GM10248 (cell line): ENCODE measurements at places on chromosomes 7 and 10.
A peak's percentile ranks its signal among the peaks of the same experiment; 100 is the strongest.

DNA sequence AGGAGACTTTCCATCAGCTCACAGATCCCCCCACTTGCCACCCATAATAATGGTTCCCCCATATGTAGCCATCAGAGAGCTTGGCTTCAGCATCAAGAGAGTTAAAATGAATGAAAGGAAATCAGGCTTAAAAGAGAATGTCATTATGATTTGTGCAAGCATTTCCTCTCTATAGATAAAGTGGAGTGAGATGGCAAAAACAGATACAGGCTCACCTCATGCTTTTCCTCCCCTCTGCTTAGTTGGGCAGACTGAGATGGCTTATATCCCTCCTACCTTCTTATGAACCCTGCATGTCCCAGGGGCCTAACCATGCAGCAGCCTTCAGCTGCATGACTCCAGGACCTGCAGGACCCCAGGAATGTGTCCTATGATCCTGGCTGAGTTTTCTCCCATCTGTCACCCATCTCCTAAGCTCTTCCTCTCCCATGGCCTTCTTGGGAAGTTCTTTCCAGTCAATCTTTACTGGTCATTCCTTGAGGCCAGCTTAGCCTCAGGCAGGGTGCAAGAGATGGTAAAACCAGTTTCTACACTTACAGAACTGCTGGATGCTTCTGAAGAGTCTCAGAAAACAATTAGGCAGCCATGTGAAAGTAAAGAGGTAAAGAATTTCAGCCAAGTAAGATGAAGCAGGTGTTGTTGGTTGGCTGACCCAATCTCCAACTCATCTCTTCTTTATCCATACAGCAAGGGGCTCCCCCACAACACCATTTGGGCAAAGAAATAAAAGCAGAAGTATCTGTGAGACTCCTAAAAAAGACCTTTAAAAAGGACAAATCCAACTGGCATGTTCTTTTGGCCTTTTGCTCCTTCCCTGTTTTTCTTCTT lies 159.7 kb downstream of the RTKN2 start:
- no peak for DNase-seq

DNA sequence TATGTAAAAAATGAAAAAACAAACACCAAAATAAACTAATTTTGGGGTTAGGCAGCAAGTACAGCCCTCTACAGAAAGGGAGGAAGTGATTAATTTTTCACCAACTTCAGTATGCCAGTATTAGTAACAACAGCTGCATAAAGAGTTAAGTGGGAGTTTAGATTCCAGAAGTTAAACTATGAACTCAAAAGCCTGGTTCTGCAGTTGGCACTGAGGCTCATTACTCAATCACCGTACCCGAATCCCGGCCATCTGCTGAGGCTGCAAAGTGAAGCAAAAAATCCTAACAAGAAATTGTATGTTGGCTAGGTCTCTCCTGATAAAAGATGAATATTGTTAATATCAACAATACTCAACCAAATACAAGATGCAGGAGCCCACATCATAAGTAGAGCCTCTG lies 4.0 kb downstream of the NUDT5 start:
- DNase-seq: no peak

DNA sequence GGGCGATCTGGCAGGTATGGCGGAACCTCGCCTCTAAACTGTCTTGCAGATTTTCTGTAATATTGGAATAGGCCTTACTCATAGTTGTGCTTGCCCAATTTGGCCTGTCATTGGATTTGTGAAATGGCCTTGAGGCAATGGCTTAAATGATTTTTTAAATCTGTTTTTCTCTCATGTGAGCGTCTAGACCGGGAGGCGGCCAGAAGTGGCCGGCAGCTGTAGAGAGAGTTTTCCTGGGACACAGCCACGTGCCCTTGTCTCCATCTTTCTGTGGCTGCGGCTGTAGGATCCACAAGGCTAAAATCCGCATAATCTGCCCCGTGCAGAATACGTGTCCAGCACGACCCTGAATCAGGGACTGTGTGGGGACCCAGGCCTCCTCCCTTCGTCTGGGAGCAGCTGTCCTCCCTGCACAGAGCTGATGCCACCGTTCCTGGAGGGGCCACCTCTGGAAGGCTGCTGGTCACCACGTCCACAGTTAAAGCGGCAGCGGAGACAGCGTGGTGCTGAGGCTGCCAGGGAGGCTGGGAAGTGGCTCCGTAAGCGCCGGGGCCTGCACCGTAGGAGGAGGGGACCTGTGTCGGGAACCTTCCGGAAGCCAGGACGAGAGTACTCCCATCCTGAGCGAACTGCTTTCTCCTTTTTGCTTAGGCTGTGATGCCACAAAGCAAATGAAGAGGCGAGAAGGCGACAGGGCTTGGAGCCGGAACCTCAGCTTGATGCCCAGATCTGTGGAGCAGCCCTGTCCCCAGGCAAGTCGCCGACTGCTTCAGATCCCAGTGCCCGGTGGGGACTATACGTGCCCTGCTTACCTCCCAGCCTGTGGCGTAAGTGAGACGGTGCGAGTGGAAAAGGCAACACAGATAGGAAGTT lies 99.8 kb downstream of the DYNC2I1 start:
- no peak for DNase-seq

DNA sequence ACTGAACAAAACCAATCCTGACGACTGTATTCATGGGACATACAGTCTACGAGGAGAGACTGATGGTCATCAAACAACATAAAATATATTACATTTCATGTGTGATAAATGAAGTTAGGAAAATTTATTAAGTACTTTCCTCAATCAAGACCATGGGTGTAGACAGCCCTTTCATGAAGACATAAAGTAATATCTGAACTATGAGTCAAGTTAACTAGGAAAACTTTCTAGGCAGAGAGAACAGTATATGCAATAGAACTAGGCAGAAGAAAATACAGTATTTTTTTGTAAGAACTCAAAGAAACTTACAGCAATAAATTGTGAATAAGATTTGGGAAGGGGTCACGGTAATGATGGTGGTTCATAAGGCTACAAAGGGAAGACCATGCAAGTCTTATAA lies 112.8 kb downstream of the JMJD1C start:
- DNase-seq: no peak

- no peak for DNase-seq
Measured at GRCh38 chr7:108267615-108268014, 137.5 kb upstream of the LAMB4 start.

- DNase-seq: no peak
Measured at GRCh38 chr7:7317850-7318249, 135.5 kb downstream of the C1GALT1 start.

DNA sequence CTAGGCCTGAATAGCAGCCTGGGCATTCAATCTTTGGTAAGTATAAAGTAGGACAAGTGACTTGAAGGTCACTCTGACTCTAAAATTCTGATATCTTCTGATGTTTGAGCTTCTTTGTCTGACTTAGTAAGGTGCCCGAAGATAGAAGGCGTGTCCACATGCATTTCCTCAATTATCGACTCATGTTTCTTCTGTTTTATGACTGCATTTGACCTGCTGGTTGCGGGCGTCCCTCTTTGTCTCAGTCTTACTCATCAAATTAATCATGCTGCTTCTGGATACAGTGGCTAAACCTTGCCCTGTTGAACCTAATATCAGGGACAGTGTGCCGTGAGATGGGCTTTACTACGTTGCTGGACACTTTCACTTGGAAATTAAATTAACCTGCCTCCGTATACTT lies 534.1 kb downstream of the SDK1 start:
- DNase-seq: no peak

DNA sequence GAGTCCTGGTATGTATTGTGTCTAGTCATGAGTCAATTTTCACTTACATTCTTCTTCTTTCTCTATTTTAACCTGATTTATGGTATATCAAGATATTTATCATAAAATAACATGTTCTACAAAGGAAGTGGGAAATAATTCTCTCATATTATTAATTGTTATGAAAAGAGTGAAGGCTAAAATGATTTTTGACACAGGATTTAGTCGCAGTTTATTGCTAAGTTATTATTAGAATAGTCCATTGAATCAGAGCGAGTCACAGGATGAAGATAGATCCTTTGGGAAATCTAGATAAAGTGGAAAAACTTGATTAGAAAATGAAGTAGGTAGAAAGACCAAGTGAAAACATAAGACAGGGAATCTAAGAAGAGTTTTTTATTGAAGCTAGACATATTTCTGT lies 184.3 kb upstream of the DGKB start:
- DNase-seq: no peak

DNA sequence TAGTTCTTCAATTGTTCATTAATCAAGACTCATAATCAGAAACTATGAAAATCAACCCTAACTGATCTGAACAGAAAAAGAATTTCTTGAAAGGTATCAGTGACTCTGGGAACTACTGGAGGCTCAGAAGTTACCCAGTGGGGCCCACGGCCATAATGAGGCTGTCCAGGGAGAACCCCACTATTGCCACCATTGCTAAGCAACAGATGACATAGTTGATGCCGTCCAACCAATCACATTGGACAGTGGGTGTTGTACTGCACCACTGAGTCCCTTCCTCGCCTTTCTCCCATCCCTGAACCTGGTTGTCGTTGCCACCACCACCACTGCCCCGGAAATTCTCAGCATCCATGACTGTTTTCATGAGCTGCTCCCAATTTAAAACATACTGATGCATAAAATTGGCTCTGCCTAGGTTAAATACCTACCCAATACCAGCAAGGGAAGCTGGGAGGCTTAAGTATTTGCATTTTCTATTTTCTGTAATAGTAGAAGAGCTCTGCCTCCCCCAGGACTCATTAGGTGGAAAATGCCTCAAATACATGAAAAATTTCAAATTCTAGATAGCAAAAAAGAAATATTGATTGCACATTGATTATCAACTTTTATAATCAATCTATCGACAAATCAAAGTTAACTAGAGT lies 26.7 kb upstream of the USP6NL start:
- peak; percentile 72 for DNase-seq

- DNase-seq: no peak
Measured at GRCh38 chr7:129553899-129554461, 51.6 kb downstream of the SMKR1 start.

DNA sequence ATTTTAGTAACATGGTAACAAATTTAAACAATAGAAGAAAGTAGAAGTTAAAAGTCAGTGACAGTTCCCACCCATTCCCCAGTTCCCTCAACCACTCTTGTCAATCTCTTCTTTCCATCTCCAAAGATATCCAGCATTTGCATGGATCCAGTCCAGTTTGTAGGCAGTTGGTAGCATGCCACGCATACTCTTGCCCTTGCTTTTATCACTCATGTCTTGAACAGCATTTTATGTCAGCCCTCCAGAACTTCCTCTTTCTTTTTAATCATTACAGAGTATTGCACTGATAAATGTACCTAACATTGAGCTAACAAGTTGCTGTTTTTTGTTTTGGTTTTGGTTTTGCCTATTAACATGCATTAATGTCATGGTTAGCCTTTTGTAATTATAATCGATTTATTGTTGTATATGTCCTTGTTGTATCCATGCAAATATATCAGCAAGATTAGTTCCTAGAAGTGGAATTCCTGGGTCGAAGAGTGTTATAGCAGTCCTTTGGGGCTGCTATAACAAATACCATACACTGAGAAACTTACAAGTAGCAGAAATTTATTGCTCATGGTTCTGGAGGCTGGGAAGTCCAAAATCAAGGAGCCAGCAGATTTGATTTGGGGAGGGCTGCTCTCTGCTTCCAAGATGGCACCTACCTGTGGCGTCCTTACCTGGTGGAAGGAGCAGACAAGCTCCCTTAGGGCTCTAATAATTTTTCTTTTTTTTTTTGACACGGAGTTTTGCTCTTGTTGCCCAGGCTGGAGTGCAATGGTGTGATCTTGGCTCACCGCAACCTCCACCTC lies 25.7 kb downstream of the CHST3 start:
- no peak for DNase-seq
